ENCODE measurements at places on chromosomes 1 and 21.
A peak's percentile ranks its signal among the peaks of the same experiment; 100 is the strongest.

GRCh38 chr1:4656533-4657140 is 2.2 kb downstream of the AJAP1 start:
- DNase-seq, result no peak

DNA sequence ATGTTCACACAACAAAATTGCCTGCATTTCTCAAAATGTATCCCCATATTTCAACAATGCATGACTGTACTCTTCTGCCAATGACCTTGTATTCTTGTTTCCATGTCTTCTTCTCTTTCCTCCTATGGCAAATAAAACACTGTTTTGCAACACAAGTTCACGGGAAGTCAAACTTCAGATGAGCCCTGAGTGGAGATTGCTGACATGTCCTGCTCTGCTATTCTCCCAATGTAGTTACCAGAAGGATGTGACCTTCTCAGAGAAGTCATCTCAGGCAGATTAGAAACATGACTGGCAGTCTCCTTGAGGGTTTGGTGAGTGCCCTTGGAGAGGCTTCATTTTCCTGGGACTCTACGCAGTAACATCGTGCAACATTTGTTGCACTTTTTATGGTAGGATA is 15.6 kb downstream of the FCGR2B start:
- DNase-seq, result no peak

DNA sequence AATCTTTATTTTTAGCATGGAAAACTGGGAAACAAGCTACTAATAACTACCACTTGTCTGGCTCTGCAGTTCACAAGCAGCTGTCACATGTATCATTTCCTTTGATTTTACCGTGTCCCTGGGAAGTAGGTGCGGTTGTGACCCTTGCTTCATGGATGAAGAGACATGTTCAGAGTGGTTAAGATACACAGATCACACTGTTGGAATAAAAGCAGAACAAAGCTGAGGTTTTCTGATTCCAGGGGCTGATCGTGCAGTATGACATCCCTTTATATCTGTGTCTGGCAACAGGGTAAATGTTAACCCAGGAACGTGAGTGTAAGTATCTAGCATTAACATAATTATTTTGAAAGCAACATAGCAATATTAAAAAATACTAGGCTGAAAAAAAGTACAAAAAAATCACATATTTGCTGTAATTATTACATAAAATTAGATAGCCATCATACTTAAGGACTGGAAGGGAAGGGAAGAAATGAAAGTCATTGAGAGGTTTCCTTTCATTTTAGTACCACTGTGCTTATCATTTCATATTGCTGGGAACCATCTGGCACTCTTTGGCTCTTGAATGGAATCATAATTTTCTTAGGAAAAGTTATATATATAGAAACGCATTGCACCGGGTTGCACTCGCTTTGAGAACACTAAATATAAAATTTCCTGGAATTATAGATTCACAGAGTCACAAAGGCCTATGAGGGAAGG is 62.8 kb upstream of the PAXBP1 start:
- DNase-seq, result no peak

DNA sequence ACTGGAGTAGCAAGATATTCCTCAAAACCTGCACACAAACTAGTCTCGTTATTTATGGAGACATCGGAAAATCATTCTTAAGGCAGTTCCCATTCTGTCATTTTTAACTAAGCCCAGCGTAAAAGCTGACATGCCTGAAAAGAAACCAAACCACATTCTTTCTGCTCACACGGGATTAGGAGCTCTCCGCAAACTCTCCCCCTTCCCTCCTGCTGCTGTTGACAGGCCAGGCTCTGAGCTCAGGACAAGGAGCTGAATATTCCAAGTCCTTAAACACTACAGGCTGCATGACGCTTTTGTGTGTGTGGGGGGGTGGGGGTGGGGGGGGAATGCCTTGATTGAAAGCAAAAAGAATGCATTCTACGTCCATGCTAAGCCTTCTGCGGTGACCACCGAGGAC is 5.2 kb downstream of the OLIG1 start:
- DNase-seq, result no peak

DNA sequence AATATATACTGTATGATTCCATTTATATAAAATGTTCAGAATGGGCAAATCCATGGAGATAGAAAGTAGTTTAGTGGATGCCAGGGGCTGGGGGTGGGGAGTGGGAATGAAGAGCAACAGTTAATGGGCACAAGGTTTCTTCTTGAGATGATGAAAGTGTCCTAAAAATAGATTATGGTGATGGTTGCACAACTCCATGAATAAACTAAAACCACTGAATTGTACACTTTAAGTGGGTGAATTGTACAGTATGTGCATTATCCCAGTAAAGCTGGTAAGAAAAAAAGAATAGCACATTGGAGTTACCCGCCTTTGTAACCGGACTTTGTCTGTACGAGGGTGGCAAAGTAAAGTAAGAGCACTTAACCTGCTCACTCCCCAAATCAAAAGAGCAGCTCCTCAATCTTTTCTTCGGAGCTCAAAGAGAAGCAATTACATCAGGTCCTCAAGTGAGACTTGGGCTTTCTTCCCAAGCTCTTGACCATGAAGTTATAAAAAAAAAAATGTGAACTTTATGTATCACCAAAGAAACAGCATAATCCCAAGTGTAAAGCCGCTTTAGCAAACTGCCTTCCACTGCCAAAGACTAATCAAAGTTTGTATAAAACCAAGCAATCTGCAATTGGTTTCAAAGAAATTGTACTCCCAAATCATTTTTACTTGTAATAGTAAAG is 32.1 kb downstream of the ALDH9A1 start:
- no peak for DNase-seq

- no peak for DNase-seq
Measured at GRCh38 chr1:91729621-91730358, 156.2 kb downstream of the TGFBR3 start.

GRCh38 chr21:32886339-32886738 is 114.8 kb upstream of the PAXBP1 start:
- no peak for DNase-seq

- no peak for DNase-seq
Measured at GRCh38 chr1:90926971-90927370, 94.9 kb downstream of the ZNF644 start.

DNA sequence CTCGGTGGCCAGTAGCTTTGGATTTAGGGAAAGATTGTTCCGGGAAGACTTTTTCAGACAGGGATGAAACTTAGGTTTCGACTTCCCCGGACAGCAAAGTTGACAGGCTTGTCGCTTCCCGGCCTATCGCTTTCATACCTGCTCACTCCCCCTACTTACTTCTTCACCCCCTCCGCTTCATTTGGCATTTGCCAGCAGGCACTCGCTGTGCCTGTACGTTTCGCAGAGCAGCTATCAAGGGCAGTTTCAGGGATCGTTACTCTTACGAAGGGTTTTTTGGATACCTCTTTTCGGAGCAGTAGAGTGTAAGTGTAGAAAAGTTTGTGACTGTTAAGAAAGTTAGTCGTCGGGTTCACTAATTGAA is 393 bp downstream of the BLZF1 start:
- DNase-seq, result no peak

DNA sequence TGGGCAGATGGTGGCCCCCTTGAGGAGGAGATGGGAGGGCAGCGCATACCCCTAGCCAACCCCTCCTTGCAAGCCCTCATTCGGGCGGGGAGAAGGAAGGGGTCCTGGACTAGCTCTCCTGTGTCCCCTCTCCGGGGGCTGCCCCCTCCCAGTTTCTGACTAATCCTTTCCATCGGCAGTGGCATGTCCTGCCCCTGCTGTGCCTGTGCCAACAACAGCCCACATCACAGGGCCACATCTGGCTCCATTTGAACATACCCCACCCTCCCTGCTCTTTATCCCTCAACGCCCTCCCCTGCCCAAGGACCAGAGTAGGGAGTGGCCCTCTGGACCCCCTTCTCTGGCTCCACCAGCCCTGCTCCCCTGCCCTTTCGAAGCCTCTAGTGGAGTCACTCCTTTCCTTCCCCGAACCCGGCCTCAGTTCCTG is 11.0 kb upstream of the LMNA start:
- no peak for DNase-seq

- DNase-seq, result no peak
Measured at GRCh38 chr1:245197911-245198379, 43.2 kb downstream of the KIF26B start.

DNA sequence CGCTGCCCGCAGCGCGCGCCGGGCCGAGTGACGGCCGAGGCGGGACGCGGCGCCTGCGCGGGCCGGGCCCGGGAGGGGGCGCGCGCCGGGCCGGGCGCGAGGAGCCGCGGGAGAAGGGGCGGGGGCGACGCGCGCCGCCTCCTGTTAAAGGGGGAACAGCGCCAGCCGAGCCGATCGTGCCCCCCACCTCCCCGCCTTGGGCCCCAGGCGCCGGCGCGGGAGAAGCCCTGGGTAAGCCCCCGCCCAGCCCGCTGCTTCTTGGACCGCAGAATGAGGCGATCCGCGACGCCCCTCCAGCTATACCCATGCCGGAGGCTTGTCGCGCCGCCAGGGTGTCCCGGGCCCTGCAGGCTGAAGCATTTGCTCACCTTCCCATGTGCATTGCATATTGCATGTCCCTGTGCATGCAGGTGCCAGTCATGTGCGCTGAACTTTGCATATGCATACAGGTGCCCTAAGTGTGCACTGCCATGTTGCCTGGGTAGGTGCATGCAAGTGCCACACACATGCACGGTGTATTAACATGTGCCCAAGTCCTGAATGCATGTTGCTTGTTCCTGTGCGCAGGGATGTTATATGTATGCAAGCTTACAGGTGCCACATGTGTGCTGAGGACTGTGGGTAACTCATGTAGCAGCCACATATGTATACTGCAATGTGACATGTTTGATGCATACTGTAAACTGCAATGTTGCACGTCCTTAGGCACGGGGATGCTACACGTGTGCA is at the start of gene ADGRB2:
Gene ADGRB2, minus strand, starts transcription at position 29 of the 729 bp plus-strand sequence. CDS start 7,119 bp downstream, outside the sequence.
- DNase-seq, result no peak

- DNase-seq, result peak; percentile 33
Measured at GRCh38 chr1:109786531-109787021, 22.9 kb upstream of the EPS8L3 start.

- DNase-seq, result no peak
Measured at GRCh38 chr1:185526344-185527307, 207.6 kb upstream of the HMCN1 start.

GRCh38 chr1:95282518-95282895 is 48.5 kb downstream of the RWDD3 start:
- no peak for DNase-seq

DNA sequence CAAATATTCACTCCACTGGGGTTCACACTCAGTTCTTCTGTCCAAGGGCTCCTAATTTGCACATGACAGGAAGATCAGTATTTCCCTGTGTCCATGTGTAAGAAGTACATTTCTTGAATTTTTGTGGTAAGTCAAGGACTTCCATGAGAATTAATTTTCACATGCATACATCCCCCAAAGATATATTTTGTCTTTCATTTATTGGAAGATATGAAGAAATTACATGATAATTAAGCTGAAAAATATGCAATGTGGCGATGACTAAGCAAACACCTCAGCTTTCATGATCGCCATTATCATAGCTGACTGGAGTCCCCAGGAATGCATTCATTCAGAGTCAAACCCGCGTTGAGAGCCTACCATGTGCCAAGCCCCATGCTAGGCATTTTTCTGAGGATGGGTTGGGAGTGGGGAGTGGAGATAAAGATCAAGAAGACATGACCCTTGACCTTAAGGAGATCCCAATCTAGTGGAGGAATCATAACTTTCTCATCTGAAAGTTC is 104.6 kb upstream of the F3 start:
- DNase-seq, result no peak

- no peak for DNase-seq
Measured at GRCh38 chr1:213415691-213416380, 364.8 kb downstream of the RPS6KC1 start.

GRCh38 chr1:119160409-119160808 is 20.0 kb upstream of the WARS2 start:
- DNase-seq, result no peak

- DNase-seq, result no peak
Measured at GRCh38 chr1:243837907-243838535, 12.0 kb downstream of the AKT3 start.

DNA sequence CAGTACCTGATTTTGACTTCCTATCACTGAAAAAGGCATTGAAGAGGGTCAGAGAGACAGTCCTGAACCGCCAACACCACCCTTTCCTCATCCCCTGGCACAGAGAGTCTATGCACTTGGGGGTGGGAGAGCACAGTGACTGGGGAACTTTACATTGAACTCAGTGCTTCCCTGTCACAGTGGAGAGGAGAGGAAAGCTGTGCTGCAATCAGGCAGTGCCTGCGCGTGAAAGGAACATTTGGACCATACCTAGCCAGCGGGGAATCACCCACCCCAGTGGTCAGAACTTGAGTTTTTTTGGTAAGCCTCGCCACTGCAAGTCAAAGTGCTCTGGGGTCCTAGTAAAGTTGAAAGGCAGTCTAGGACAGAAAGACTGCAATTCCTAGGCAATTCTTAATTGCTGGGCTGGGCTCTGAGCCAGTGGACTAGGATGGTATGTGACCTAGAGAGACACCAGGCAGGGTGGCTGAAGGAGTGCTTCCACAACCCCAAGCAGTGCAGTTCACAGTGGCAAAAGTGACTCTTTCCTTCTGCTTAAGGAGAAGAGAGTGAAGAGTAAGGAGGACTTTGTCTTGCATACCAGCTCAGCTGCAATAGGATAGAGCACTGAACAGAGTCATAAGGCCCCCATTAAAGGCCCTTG is 9.4 kb upstream of the HENMT1 start:
- DNase-seq, result no peak

DNA sequence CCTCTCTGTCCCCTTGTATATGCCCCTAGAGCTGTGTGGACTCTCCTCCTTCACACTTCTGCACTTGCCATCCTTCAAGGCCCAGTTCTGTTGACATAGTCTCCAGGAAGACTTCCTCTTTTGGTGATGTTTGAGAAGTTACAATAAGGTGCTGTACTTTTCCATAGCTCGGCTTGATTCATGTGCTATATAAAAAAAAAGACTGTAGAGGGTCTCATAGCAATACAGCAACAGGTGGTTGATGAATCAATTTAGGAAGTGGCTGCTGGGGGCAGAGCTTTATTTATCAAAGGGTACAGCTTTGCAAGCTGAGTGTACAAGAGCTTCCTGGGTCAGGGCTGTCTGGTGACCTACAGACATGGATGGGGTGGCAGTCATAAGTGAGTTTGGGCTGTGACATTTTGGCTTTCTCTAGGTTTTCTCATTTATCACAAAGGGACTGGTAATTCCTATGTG is 102.7 kb downstream of the RUNX1 start:
- DNase-seq, result no peak

Data from posterior cingulate gyrus (tissue), 11 donors.